Testis (tissue), 5 donors: ENCODE measurements at places on chromosomes 1 and 21.

GRCh38 chr1:74584185-74584584 lies 71.8 kb upstream of the LRRC53 start:
- H3K4me1 ChIP-seq = no peaks in the 10 kb centered on the region
- no peak overlapping the region for H3K27ac ChIP-seq
- no peaks in the 10 kb centered on the region for H3K27me3 ChIP-seq
- no peak for DNase-seq
- H3K4me3 ChIP-seq = no peak overlapping the region
- no peaks in the 10 kb centered on the region for H3K36me3 ChIP-seq

- no peaks in the 10 kb centered on the region for H3K4me1 ChIP-seq
- DNase-seq = no peak
- H3K4me3 ChIP-seq = no peak overlapping the region
- H3K27me3 ChIP-seq = no peaks in the 10 kb centered on the region
Observed at GRCh38 chr1:87720561-87720960, 391.9 kb downstream of the LMO4 start.

DNA sequence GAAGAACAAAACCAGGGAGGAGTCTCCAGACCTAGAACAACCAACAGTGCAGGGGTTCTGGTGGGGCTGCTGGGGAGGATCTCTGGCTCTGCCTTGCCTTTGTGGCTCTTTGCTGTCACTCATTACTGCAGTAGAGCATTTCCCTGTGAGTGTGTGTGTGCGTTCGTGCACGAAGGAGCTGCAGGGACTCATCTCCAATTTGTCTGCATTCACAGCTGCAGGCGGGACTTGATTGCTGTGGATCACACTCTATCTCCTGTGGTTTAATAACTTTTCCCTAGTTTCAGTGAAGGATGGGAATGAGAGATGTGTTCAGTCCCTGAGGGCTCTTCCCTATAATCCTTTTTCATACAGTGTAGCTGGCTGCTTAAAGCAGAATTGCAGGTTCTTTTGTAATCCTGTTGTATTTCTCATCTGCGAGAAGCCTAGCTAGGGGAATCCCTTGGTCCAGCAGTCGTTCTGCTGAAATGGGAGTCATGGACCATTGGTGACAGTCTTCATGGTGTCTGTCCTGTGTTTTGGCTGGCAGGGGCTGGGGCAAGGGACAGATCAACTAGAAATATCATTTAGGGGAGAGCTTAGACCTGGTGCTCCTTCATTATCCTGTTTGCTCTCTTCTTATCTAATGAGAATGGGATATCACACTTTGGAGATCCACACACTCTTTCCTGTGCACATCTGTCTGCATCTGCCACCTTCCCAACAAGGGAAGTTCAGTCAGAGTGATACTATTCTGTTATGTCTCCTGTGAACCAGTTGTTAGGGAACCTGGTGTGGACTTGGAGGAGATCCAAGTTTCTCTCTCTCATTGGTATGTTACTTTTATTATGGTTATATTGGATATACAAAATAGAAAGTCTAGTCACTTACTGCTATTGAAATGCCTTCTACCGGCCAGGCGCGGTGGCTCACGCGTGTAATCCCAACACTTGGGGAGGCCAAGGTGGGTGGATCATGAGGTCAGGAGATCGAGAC lies 3.0 kb downstream of the PCP4L1 start:
- H3K4me1 ChIP-seq = peaks cover 20% of the 10 kb centered on the region
- no peak for DNase-seq
- H3K27ac ChIP-seq = no peak overlapping the region
- H3K36me3 ChIP-seq = no peaks in the 10 kb centered on the region

- H3K4me1 ChIP-seq = peaks cover 5% of the 10 kb centered on the region
- H3K27ac ChIP-seq = no peak overlapping the region
Observed at GRCh38 chr1:46812065-46812963, 13.5 kb downstream of the CYP4B1 start.

GRCh38 chr1:160739098-160739511 lies at the start of gene SLAMF7:
Gene SLAMF7, plus strand, starts transcription at chr1:160739247. Its CDS starts 55 bp downstream, at chr1:160739302.
- no peak within 1 kb of the TSS for H3K27ac ChIP-seq
- no peak for DNase-seq

GRCh38 chr1:204192589-204193352 lies 3.5 kb downstream of the KISS1 start:
- H3K27ac ChIP-seq = no peak overlapping the region
- no peak for DNase-seq
- no peaks in the 10 kb centered on the region for H3K36me3 ChIP-seq
- H3K27me3 ChIP-seq = no peaks in the 10 kb centered on the region
- no peak overlapping the region for H3K4me3 ChIP-seq

- no peak overlapping the region for H3K27ac ChIP-seq
- no peaks in the 10 kb centered on the region for H3K36me3 ChIP-seq
- peaks cover 20% of the 10 kb centered on the region for H3K4me1 ChIP-seq
- no peaks in the 10 kb centered on the region for H3K27me3 ChIP-seq
Observed at GRCh38 chr1:174017231-174017970, 4.8 kb downstream of the RC3H1 start.

- H3K4me1 ChIP-seq = no peaks in the 10 kb centered on the region
- H3K36me3 ChIP-seq = no peaks in the 10 kb centered on the region
- H3K27ac ChIP-seq = no peak overlapping the region
Observed at GRCh38 chr1:30363031-30363430, 360.4 kb downstream of the MATN1 start.

GRCh38 chr21:38112219-38112789 lies 144.5 kb upstream of the KCNJ15 start:
- H3K36me3 ChIP-seq = no peaks in the 10 kb centered on the region
- DNase-seq = no peak
- H3K4me1 ChIP-seq = no peaks in the 10 kb centered on the region
- no peak overlapping the region for H3K4me3 ChIP-seq

DNA sequence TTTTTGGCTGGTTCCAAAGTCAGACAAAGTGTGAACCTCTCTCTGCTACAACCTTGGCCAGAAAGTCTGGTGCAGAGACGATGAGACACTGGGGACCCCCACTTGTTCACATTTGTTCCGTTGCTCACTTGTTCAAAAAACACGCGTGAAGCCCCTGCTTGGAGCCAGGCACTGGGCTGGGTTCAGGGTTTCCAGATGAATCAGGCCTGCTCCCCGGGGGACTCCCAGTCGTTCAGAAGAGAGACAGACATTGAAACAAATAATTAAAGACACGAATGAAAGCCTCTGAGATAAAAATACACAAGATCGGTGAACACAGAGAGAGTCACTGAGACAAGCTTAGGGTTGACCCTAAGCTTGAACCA lies 101.5 kb upstream of the RUNX3 start:
- H3K27ac ChIP-seq = no peak overlapping the region
- H3K27me3 ChIP-seq = no peaks in the 10 kb centered on the region
- H3K36me3 ChIP-seq = no peaks in the 10 kb centered on the region

DNA sequence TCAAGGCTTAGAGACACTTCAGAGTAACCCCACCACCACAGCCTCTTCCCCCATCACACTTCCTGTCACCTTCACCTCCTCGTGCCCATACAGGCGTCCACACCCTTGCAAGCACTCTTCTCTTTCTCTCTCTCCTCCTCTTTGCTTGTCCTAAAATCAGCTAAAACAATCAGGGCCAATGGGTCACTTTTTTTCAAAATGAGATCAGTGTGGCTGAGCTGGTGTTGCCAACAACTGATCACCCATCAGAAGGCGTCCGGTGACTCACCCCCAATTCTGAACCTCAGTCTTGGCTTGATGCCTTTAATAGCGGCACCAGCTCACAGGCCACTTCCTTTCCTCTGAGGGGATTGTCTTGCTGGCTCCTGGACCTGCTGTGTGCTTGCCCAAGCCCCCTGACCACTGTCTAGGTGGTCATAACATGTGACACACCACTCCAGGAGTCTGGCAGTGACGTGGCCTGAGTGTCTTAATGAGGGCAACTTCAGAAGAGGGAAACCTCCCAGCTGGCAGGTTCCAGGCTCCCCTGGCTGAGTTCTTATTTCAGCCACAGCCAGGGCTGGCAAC lies 1.6 kb downstream of the DRAXIN start:
- no peaks in the 10 kb centered on the region for H3K36me3 ChIP-seq
- no peak overlapping the region for H3K27ac ChIP-seq
- no peaks in the 10 kb centered on the region for H3K27me3 ChIP-seq
- H3K4me3 ChIP-seq = no peak overlapping the region
